GM12878 (cell line): ENCODE measurements at places on chromosomes 3 and 15. TPM values are rescaled to one million over a fixed set of nuclear protein-coding genes. Genes with fewer than 3 reads are reported as not detected.

The CDHR4 gene
- not detected in 2 replicates for total RNA-seq

DNA sequence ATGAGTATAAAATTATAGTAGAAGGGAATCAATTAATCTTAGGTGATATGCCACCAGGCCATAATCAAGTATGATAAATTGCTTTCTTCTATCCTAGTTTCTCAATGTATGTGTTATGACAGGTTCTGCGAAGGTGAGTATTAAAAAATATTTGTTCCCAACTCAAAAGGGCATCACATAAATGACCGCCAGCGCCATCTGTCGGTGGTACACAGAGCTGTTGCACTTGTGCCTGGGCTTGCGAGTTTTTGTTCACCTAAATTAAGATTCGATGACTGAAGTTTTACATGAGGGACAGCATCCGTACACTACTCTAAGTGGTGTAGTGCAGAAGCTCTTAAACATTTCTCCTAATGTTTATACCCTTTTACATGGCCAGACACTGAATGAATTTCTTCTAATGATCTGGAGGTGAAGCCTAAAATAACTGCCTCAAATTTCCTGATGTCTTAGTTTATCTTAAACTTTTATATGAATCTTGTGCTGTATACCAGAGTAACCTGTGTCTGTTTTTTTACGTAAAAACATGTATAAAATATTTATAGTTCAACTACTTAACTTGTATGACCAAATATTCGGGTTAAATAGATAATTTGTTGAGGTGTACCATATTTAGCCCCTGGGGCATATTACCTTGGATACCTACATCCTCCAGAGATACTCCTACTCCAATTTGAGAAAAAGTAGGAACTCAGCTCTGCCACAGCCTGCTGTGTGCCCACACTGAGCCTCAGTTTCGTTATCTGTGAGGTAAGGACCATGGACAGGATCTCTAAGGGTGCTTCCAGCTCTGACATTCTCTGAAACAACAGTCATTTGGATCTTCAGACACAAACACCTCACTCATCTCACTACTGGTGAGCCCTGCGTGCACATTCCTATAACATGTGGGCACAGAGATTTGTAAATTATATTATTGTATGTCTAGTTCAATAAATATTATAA lies 365.6 kb downstream of the MAGI1 start:
- no peak for DNase-seq

The TGM4 gene
- not detected in 2 replicates for total RNA-seq

DNA sequence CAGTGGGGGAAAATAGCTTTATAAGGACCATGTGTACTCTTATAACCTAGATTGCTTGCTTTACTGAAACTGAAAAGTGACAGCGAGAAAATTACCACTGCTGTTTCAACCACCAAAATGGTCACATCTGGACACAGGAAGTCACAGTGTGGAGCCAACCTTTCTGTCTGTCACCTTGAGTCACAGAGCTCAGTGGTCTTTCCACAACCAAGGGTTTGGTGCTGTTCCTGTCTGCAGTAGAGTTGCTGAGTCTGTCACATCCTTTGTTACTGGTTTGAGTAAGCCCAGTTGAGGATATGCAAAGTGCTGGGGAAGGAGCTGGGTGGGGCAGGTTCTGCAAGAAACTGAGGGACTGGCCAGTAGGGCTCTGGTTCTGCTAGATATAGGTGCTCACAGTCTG lies 139.1 kb upstream of the EIF1B start:
- DNase-seq: peak; percentile 66

The SLCO2A1 gene
- 0.05 TPM in 2 replicates for total RNA-seq

- DNase-seq: no peak
These were observed 478.0 kb downstream of the GABRG3 start for GRCh38 chr15:27448986-27449385.

DNA sequence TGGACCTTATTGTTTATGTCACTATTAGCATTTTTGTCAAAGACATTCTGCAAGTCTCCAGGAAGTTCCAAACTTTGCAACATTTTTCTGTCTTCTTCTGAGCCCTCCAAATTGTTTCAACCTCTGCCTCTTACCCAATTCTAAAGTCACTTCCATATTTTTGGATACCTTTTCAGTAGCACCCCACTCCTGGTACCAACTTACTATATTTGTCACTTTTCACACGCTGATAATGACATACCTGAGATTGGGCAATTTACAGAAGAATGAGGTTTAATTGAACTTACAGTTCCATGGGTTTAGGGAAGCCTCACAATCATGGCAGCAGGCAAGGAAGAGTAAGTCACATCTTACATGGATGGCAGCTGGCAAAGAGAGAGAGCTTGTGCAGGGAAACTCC lies 1206.5 kb upstream of the EPHA6 start:
- DNase-seq: no peak

DNA sequence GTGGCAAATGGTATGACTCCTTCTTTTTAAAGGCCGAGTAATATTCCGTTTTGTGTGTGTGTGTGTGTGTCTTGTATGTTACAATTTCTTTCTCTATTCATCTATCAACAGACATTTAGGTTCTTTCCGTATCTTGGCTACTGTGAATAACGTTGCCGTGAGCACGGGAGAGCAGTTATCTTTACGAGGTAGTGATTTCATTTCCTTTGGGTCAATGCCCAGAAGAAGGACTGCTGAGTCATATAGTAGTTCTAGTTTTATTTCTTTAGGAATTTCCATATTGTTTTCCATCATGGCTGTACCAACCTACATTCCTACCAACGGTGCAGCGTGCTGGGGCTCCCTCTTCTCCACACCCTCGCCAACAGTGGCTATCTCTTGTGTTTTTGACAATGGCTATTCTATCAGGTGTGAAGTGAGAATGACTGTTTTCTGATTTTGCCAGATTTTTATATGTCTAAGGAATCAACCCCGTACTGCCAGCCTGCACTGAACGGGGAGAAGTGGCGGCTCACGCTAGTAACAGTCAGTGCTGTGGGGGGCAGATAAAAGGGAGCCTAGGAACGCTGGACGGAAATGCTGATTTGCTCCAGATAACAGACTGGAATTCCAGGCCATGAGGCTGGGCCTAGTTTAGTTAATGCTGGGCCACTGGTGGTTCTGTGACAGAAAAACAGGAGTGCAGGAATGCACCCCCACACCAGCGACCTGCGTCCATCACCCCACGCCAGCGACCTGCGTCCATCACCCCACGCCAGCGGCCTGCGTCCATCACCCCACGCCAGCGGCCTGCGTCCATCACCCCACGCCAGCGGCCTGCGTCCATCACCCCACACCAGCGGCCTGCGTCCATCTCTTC lies 168.1 kb downstream of the XXYLT1 start:
- no peak for DNase-seq

GRCh38 chr3:58249358-58250092 lies 11.9 kb downstream of the ABHD6 start:
- no peak for DNase-seq
